ENCODE measurements at places on chromosomes 3 and 15.

GRCh38 chr3:24303057-24303754, 191.4 kb downstream of the THRB start:
- no peak for DNase-seq

DNA sequence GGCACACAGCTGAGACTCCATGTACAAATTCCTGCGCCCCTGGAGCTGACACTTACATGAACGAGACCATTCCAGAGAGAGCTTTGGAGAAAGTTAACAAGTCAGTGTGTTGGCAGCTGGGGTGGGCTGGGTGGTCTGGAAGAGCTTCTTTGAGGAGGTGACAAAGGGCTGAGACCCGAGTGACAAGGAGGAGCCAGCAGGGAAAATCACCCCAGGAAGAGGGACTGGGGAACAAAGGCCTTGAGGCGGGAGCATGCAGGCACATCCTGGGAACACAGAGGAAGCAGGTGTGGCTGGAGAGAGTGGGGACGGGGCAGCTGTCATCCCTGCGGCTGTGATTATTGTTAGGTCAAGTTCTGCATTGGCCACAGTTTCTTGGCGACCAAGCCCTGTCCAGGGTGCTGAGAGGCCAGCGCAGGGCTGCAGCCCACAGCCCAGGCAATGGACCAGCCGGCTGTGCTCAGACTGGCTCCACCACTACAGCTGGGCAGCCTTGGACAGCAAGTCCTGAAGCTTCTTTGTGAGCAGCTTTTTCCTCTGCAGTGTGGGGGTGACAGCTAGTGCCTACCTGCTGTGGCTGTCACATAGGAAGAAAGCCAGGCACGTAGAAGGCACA, 34.2 kb upstream of the PRR23E start:
- DNase-seq: no peak

- DNase-seq: no peak
Observed at GRCh38 chr3:149122721-149123578, 6.5 kb upstream of the HPS3 start.

GRCh38 chr3:176974279-176974678, 223.0 kb downstream of the TBL1XR1 start:
- no peak for DNase-seq

DNA sequence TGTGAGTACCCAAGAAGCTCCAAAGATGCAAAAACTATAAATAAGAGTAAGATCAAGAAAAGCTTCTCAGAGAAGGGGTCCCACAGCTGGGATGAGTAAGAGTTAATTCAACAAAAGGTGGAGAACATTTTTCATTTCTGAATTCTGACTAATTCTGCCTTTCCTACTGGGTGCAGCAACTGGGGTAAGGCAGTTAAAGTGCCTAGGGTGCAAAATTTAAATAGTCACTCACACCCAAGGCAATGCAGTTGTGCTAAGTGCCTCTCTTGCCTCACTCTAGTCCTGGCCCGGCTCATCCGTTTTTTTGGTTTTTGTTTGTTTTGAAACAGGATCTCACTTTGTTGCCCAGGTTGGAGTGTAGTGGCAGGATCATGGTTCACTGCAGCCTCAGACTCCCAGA, 240.2 kb downstream of the TP63 start:
- DNase-seq: no peak

GRCh38 chr3:25265284-25265683, 162.8 kb upstream of the RARB start:
- DNase-seq: no peak

GRCh38 chr3:172666873-172667694, 43.8 kb downstream of the NCEH1 start:
- peak; percentile 56 for DNase-seq

- no peak for DNase-seq
Observed at GRCh38 chr3:16587681-16588060, 17.6 kb downstream of the DAZL start.

GRCh38 chr15:74220475-74221248, 15.5 kb upstream of the CCDC33 start:
- DNase-seq: no peak

DNA sequence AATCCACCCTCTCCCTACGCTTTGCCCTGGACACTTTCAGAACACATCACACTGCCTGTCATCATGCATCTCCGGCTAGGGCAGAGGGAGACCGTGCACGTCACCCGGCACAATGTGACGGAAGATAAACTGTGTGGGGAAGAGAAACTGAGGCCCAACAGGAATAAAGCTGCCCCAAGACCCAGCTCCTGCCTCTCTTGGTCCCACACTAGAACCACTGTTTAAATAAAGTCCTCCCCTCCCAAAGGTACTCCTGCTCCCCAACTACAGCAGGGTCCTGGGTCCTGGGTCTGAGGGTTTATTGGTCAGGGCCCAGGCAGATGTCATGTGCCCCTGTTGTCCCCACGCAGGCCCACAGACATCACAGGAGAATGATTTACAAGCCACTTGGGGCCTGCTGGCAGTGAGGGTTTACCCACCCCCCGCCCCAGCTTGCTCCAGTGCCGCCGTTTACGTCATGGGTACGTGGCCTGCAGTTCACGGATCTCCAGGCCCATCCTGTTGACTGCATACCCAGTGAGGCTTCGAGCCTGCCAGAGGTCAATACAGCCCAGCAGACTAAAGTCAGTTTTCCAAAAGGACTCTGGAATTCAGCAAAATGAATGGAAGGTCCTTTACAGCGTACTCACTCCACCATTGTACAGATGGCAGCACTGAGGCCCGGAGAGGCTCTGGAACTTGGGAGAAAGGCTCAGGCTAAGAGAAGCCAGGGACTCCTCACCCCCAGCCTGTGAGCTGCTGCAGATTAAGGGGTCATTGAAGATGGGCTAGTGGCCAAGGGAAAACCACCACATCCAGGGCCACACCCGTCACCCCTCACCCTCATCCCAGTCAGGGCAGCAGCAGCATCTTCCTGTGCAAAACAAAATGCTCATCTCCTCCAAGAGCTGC, 23.2 kb downstream of the ALS2CL start:
- DNase-seq: no peak

DNA sequence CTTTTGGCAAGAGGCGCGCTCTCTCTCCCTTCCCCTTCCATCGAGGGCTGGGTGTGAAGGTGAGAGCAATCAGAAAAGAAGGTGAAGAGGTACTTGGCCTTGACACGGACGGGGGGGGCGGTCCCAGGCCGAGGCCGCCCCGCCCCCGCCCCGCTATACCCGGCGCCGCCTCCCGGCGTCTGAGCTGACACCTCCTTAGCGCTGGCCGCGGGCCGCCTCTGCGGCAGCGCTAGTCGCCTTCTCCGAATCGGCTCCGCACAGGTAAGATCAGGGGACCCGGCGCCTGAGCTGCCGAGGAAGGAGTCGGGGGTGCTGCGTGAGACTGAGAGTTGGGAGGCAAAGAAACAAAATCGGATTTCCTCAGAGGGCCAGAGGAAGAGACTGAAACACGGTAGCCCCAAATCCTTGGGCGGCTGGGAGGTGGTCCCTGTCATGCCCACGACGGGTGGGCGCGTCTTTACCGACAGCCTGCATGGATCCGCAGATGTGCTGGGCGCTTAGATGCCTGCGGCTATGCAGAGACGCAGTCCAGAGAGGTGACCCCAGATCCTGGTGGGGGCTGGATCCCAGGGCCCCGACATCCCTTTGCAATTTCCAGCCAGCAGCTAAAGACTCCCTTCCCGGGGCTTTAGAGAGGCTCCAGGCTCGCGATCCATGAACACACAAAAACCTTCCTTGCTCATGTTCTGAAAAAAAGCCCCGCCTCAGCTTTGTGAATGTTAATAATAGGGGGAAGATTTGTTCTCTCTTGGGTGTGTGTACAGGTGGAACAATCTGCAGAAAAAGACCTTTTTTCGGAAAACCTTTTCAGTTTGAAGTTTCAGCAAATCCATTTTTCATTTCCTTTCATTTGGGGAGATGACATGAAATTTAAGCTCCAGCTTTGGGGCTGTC, at the start of gene ENTPD3:
Gene ENTPD3 (plus strand): TSS at position 184 of the 894 bp plus-strand sequence. CDS start 874 bp downstream, outside the sequence.
- peak; percentile 26 for DNase-seq

DNA sequence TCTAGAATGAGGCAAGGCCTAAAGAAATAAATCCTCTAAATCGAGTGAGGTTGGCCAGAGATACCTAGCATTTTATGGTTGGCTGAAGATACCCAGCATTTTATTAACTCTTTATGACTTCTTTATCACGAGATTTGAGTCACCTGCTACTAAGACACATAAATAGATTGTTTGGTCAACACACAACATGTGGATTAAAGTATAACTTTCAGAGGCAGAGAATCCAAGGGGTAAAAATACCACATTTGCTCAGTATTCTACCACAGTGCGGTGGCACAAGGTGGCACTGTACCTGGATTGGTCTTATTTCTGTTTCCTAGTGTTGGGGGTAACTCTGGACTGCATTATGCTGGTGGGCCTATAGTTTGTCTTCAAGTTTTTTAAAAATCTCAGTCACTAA, 27.0 kb upstream of the VILL start:
- DNase-seq: no peak

DNA sequence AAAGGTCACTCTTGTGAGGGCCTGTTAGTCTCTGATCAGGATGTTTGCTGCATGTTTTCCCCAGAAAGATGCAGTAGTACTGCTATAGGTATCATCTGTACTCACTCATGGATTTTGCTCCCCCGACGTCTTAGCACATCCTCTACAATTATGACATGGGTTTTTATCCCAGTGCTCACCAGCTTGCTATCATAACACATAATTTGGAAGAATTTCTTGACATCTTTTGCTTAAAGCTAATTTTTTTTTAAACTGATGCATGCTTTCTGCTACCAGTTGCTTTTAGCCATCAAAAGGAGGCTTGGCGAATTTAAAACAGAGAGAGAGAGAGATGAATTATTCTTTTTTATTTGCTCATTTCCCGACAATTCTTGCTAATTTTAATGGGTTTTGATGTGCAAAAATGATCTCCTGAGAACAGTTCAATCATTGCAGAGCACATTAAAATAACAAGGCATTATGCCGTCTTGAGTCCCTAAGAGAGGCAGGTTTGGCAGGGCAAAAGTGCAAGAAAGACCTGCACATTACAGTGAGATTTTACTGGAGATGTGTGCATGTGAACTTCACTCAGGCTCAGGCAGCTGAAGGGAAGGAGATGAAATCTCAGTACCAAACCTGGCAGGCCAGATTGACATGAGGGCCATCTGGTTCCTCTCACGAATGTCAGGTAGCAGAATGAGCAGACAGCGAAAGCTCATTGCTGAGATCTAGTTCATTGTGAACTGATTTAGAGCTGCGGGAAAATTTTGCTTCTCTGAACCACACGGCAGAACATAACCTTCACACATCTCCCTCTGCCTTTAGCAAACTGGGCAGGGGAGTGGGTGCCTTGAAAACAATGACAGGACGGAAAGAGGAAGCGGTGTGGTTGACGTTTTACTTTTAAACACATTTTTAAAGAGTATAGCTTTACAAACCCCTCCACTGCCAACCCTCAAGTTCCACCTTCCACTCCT, 25.9 kb upstream of the GOLGA8B start:
- DNase-seq: no peak

DNA sequence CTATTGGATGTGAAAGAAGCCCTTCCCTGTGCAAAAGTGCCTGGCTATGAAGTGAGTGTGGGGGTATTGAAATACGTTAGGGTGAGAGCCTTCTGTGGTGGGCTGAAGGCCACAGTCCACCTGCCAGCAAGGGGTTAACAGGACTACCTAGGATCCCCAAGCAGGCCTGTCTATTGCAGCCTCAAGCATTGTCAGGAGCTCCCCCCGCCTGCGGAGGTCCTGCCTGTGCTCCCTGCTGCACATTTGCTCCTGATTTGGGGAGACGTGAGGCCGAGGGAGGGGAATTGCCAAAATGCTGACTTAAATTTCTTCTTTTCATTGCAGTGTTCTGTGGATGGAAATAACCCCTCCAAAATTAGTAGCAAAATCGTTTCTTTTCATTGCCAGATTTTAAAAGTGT, 56.2 kb downstream of the GABRG3 start:
- DNase-seq: no peak

GRCh38 chr15:25797936-25798901, 64.9 kb downstream of the ATP10A start:
- DNase-seq: no peak

- no peak for DNase-seq
Observed at GRCh38 chr3:82012775-82013174, 251.3 kb upstream of the GBE1 start.

- no peak for DNase-seq
Observed at GRCh38 chr3:45178183-45179023, 32.2 kb upstream of the CDCP1 start.

DNA sequence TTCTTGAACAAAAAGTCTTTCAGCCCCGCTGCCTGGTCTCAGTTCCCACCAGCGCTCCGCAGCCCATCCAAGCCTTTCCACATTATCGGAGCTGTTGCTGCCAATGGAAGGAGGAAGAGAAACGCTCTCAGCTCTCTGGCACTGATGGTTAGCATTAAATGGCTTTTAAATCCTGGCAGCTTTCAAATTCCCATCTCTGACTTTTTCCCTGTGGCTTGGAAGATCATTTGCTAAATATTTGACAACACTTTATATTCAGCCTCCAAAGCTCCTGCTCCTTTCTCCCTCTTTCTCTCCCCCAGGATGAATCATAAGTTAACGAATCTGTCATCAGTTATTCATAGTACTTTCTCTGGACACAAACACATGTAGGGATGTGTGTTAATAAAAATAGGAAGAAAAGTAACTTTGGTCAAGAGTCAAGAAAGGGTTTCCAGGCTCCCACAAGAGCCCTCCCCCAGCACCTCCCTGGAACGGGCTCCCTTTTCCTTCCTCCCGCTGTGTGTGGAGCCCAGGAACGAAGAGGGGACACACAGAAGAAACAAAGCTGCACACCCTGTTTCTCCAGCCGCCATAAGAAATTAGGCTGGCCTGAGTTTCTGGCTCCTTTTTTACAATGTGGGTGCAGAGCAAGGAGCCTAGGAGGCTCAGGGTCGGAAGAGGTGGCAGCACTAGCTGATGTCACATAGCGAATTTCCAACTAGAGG, 47.6 kb upstream of the TSEN2 start:
- DNase-seq: no peak

GRCh38 chr3:132247211-132247610, 70.0 kb upstream of the ACP3 start:
- DNase-seq: no peak

DNA sequence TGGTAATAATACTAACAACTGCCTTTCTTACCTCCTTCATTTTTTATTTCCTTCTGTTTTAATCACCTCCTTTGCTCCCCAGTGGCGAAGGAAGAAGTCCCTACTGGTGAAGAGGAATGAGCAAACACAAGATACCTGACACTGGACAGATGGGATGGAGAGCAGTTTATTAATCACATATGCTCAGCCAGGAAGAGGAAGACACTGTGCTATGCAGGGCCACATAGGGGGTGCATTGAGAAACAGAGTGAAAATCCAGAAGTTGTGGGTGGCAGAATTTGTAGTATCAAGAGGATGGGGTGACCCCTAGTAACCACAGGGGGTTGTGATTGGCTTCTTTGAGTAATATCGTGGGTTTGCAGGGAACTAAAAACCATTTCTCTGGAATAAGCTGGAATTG, 1041.9 kb downstream of the OTOL1 start:
- no peak for DNase-seq
